Stimulated activated CD8-positive, alpha-beta memory T cell treated with anti-CD3 and anti-CD28 coated beads, Interleukin-4, amount 100 ng/mL, for 1 hour (primary cell): ENCODE measurements at places on chromosomes 11 and 22.

DNA sequence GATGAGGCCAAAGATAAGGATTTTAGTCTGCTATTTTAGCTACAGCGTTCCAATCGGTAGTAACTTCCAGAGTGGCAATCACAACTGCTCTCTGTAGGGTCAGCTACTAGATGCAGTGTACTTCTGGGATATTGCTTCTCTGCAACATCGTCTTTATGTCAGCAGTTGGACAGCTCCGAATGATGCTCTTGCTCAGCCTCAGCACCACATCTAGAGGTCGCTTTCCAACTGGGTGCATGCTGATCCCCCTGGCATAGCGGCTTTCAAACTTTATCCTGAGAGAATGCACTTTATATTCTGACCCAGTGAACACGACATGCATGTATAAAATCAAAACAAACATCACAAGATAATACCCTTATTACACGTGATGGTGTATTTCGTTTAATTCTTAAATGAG, 219.6 kb downstream of the C11orf87 start:
- DNase-seq: no peak

GRCh38 chr22:50698546-50698945, 25.9 kb downstream of the SHANK3 start:
- DNase-seq: no peak

DNA sequence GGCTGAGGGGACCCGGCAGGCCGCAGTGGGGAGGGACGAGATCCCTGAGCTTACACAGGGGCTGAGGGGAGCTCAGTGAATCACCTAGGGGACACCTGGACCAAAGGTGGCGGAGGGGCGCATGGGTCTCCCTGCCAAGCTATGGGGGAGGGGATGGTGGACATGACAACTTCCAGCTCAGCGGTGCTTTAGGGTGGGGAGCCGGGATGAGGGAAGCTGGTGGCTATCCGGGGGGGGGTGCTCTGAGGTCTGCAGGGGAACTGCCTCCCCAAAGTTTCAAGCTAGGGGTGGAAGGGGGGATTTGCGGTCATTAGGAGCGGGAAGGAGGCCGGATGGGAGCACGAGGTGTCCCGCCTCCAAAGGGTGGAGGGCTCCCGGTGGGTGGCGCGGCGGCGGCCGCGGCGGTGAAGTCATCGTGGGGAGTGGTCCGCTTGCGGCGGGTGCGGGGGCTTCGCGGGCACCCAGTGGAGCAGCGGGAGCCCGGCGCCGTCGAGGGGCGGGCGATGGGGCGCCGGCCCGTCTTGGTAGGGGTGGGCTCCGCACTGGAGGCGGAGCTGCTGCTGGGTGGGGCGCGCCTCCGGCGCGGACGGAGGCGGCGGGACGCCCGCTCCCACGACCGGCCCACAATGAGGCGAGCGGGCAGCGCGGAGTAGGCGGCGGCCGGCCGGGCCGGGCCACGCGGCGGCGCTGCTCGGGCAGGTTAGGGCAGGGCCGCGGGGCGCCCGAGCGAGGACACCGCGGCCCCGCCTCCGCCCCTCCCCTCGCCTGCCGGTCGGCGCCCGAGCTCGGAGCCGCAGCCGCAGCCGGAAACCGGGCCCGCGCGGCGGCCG, at the start of gene MICALL1:
MICALL1 (plus strand) TSS at position 764 of the 830 bp plus-strand sequence. CDS start 126 bp downstream, outside the sequence.
- DNase-seq: peak; percentile 39

DNA sequence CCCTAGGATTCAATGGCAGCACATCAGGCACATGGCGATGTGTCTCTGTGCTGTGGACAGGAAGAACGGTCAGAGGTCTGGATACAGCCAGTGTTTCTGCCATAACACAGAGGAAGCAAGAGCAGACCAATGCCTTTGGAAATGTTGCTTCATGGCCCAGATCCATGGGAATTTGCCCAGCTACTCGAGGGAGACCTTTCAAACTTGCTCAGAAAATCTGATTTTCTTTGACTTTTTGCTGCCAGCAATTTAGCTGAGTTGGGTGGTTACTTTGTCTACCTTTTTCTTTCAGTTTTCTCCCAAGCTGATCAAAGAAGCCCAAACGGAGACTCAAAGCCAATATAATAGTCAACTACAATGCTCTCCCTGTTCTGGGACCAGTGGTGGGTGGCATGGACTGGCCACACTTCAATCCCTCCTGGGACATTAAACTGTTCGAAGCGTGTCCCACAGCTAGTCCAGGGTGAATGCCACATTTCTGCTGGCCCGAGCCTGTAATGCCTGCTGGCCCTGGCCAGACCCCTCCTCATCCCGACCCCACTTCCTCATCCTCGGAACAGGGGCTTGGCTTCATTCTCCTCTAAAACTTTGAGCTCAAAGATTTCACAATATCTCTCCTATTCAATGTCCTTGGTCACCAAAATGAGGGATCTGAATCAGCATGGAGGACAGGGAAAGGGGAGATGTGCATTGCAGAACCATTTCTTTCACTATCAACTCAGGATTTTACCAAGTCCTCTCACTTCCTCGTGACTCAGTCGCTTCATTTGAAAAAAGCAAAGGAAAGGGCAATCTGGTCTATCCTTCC, 93.3 kb downstream of the ABTB2 start:
- DNase-seq: no peak

DNA sequence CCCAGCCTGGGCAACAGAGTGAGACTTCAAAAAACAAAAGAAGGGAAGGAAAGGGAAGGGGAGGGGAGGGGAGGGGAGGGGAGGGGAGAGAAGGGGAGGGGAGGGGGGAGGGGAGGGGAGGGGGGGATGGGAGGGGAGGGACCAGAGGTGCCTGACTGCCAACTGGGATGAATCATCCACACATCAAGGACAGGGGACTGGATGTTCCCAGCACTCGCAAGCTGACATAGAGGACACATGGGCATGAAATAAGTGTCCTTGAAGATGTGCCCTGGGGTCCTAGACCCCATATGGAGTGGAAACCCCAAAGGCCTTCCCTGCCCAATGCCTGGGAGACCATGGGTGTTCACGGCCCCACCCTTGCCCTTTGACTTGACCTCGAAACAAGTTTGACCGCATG, 19.8 kb downstream of the TST start:
- DNase-seq: no peak

- DNase-seq: no peak
Observed at GRCh38 chr11:66274219-66274618, 3.8 kb upstream of the CNIH2 start.

GRCh38 chr11:61571869-61572268, 9.0 kb downstream of the SYT7 start:
- DNase-seq: no peak

- DNase-seq: no peak
Observed at GRCh38 chr22:46546466-46547178, 9.2 kb upstream of the CELSR1 start.
